ENCODE measurements at places on chromosomes 1 and 21.

DNA sequence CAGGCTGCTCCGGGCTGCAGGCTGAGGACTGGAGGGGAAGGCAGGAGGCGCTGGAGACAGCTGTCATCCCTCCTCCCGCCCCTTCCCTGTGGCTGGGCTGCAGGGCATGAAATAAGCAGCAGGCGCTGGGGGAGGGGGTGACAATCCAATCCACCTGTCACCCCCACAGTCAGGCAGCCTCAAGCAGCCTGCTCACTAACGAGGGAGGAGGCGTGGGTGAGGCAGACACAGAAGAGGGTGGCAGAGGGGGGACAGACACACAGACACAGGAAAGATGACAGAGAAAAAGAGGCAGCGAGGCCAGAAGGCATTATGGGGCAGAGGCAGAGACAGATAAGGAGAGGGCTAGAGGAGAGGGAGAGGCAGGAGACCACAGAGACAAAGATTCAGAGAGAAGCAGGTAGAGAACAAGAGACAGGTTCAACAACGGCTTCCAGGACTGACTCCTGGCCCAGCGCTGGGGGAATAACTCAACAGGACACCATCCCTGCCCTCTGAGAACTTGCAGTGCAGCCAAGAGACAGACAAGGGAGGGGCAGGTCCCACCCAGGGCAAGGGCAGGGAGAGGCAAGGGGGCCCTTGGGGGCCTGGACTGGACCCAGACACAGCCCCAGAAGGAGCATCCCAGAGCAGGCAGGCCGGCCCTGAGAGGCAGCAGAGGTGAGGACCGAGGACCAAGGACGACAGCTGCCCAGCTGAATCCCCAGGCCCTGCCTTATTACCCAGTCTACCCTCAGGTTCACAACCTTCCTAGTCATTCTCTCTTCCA is 11.2 kb downstream of the MEF2D start:
- DNase-seq: no peak

DNA sequence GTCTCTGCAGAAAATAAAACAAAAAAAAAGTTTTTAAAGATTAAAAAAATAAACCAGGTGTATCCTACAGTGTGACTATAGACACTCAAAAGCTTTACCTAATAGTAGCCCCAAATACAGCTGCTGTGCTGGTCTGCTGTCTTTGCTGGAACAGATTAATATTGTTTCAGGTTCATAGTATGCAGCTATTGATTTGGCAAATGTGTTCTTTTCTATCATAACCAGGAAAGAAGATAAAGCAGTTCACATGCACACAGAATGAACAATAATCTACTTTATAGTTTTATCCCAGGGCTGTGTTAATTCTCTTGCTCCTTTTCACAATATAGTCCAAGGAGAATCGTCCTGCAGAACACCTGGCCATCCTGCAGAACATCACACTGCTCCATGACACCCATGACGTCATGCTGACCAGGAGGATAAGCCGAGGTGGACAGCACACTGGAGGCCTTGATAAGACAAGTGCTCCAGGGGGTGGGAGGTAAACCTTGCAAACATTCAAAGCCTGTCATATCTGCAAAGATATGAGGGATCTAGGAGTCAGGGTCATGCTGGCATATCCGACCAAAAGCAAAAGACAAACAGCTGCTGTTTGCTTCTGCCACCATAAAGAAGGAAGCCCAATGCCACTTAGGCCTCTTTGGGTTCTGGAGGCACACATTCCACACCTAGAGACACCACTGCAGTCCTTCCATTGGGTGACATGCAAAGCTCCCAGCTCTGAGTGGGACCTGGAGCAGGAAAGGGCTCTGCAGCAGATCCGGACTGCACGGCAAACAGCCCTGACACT is 86.1 kb upstream of the SLC2A1 start:
- DNase-seq: no peak

DNA sequence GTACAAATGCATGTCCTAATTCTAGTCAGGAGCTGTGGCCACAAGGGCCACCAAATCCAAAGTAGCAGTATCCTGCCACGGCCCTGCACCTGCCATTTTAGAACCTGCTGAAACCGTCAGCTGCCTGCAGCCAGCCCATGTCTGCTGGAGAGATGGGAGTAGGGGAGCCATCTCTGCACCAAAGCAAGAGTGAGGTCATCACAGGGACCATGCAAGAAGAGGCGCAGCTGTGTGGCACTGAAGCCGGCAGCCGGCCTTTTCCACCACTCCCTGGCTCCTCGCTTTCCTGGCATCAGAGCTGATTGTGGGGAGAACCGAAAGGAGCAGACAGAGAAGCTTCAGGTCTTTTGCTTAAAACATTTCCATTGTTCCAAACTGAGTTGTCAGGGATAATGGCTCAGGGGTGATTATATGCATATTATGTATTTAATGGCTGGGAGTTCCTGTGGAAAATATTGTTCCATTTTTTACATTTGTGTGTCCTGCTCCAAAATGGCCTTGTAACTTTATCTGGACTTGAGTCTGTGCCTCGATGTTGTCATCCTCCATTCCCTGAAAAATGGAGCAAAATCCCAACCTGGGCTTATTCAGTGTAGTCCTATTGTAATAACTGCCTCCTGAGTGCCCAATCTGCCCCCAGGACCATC is 18.7 kb upstream of the NBL1 start:
- DNase-seq: no peak

GRCh38 chr21:31447505-31447904 is 103.4 kb upstream of the TIAM1 start:
- DNase-seq: no peak

- no peak for DNase-seq
Observed at GRCh38 chr1:105652109-105652508, 1404.4 kb upstream of the PRMT6 start.
